ENCODE measurements at places on chromosomes 12 and 14.

DNA sequence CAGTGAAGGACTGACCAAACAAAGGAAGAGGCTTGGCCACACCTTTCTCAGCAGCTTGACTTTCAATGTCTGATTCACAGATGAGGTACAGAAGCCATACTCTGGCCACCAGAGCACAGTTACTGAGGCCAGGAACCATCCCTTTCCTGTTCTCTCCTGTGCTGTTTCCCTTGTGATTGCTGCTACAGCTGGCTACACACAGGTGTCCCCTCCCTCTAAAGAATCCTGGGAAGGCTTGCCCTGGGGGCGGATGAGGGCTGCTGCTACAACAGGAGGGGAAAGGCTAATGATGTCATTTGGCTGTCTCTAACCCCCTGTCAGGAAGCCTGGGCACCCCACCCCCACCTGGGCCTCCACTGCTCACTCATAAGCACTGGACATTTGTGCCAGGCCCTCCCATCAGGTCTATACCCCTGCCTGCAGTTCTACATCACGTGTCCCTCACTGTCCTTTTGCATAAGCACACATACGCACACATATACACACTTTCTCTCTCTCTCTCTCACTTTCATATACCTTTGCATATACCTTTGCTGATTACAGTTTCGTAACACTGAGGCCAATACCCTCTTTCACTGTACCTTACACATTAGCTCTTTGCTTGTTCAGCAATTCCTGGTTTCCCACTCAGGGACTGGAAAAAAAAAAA, 41.4 kb downstream of the PRPF40B start:
- no peak for DNase-seq

GRCh38 chr14:83047059-83047830, 1513.6 kb upstream of the SEL1L start:
- peak; percentile 3 for DNase-seq

- DNase-seq: no peak
Measured at GRCh38 chr12:6253278-6253677, 53.1 kb downstream of the CD9 start.

DNA sequence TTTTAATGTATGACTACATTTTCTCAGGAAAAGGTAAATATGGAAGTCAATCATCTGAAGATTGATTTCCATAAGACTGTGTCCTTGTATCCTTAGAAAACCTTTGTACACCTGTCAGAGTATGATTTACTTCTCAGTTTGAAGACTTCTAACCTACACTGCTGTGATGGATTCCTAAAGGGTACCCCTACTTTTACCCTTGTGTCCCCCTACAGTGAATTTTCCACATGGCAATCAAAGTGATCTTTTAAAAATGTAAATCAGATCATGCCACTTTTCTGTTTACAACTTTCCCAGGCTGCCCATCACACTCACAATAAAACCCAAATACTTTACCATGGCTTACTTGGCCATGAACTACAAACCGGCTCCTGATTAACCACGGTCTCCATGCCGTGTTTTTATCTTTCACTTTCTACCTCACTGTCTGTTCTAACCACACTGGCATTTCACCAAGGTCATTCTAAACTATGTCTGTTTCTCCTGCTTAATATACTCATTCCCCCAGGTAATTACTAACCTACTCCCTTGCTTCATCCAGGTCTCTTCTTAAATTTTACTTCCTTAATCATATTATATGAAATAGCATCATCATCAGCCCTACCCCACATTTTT, 8.1 kb downstream of the DNAI7 start:
- DNase-seq: no peak

GRCh38 chr12:105462831-105463230, 132.3 kb downstream of the C12orf75 start:
- DNase-seq: no peak
